ENCODE measurements at places on chromosomes 5 and 9. TPM values are rescaled to one million over a fixed set of nuclear protein-coding genes. Genes with fewer than 3 reads are reported as not detected.

DNA sequence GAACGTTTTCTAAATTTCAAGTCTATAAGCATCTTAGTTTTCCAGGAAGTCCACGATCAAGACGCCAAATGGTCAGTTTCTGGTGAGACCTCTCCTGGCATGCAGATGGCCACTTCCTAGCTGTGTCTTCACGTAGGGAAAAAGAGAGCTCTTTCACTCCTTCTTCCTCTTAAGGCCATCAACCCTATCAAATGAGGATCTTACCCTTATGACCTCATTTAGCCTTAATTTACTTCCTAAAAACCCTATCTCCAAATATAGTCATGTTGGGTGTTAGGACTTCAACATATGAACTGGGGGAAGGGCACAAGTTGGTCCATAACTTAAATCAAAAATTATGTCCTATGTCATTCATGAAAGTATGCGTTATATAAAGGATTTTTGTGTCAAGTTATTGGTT is 229.5 kb downstream of the ARL15 start:
- no peak overlapping the region for H3K4me3 ChIP-seq
- no peak for DNase-seq
- no peaks in the 10 kb centered on the region for H3K27me3 ChIP-seq
- H3K4me1 ChIP-seq: no peaks in the 10 kb centered on the region
- H3K27ac ChIP-seq: no peak overlapping the region

- H3K36me3 ChIP-seq: no peaks in the 10 kb centered on the region
- DNase-seq: no peak
- H3K4me3 ChIP-seq: no peak overlapping the region
- no peaks in the 10 kb centered on the region for H3K4me1 ChIP-seq
- H3K27ac ChIP-seq: no peak overlapping the region
These were observed 14.0 kb downstream of the IRGM start for GRCh38 chr5:150860246-150860821.

- H3K4me3 ChIP-seq: no peak overlapping the region
- no peaks in the 10 kb centered on the region for H3K27me3 ChIP-seq
- H3K36me3 ChIP-seq: no peaks in the 10 kb centered on the region
- no peak for DNase-seq
These were observed 166.1 kb downstream of the CACNA1B start for GRCh38 chr9:138043411-138044345.

GRCh38 chr5:138989720-138990119 is 114.6 kb upstream of the LRRTM2 start:
- H3K27ac ChIP-seq: no peak overlapping the region
- H3K36me3 ChIP-seq: no peaks in the 10 kb centered on the region
- DNase-seq: no peak
- no peaks in the 10 kb centered on the region for H3K27me3 ChIP-seq

Gene FBLL1
- not detected for total RNA-seq

- H3K27ac ChIP-seq: no peak overlapping the region
- H3K4me3 ChIP-seq: no peak overlapping the region
- no peaks in the 10 kb centered on the region for H3K27me3 ChIP-seq
- no peaks in the 10 kb centered on the region for H3K4me1 ChIP-seq
- no peaks in the 10 kb centered on the region for H3K36me3 ChIP-seq
- DNase-seq: no peak
These were observed 1149.0 kb downstream of the EFNA5 start for GRCh38 chr5:106521701-106522100.

DNA sequence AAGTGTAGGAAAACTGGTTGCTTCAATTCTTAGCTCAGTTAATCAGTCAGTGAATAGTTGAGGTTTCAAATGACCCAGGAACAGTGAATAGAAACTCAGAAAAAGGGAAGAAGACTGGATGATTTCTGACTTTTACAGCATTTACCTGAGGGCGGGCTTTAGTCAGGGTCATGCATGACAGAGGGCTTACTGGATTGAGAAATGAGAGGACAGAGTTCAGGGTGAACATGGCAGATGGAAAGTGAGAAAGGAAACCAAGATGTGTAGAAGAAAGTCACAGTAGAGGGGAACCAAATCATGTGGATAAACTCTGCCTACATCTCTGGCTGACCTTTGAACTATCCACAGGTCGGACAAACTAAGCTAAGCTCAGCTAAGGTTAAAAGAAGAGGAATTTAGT is 596.0 kb downstream of the SEMA5A start:
- no peaks in the 10 kb centered on the region for H3K36me3 ChIP-seq
- H3K4me3 ChIP-seq: no peak overlapping the region
- no peaks in the 10 kb centered on the region for H3K4me1 ChIP-seq
- no peak overlapping the region for H3K27ac ChIP-seq
- no peak for DNase-seq

Gene FRMPD1
- 1.6 TPM for total RNA-seq

- no peak overlapping the region for H3K4me3 ChIP-seq
- H3K27ac ChIP-seq: no peak overlapping the region
- H3K4me1 ChIP-seq: peaks cover 23% of the 10 kb centered on the region
- H3K36me3 ChIP-seq: no peaks in the 10 kb centered on the region
These were observed 28.3 kb downstream of the PRRX2 start for GRCh38 chr9:129693741-129694140.

DNA sequence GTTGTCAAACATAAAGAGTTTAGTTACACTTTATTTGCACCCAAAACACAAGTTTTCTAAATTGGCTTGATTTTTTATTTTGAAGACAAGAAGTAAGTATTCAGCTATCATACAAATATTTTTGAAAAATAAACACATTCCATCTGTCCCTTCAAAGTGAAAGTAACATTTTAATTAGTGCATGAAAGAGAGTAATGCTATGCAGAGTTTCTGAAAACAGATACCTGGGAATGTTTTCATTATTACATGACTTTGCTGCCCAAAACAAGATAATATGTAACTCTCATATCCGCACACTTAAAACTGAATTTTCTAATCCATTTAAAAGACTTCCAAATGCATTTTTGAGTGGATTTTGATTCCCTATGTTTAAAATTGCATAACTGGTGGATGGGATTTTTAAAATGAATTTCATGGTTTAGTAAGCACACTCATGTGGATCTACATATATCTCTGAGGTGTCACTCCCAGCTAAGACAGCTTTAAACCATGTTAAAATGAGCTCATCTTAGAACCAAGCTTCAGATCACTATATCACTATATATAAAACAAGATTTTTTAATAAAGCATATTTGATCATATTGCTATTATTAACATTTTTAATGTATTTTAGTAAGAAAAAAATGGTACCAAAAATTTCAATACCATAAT is 127.5 kb downstream of the ATPSCKMT start:
- no peak overlapping the region for H3K27ac ChIP-seq
- H3K4me3 ChIP-seq: no peak overlapping the region
- no peaks in the 10 kb centered on the region for H3K27me3 ChIP-seq
- H3K4me1 ChIP-seq: no peaks in the 10 kb centered on the region

DNA sequence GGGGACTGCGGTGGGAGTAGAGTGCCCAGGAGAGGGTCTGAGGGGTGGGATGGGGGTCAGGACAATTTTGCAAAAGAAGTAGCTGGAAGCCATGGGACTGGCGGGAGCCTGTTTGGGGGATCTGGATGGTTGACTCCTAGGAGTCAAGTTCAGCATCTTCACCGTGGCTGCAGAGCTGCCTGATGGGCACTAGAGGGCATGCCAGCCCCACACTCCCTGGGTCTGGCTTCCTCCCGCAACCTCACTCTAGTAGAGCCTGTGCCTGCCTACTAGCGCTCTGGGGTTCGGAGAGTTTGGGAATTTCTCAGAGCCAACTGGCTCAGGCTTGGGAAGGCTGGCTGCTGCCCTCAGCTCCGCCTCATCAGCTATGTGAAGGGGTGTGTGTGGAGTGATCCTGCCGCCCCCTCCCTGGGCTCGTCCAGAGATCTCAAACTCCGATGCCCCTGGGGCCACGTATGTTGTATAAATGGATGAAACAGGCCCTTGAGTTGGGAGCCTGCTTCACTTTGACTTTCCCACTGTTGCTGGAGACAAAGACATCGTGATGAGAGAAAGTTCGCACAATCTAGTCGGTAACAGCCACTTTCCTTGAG is 10.8 kb downstream of the TSPAN17 start:
- H3K27me3 ChIP-seq: peaks cover 7% of the 10 kb centered on the region
- no peaks in the 10 kb centered on the region for H3K36me3 ChIP-seq
- no peak overlapping the region for H3K4me3 ChIP-seq
- peak; percentile 78 for DNase-seq
- peaks cover 19% of the 10 kb centered on the region for H3K4me1 ChIP-seq
- H3K27ac ChIP-seq: no peak overlapping the region

DNA sequence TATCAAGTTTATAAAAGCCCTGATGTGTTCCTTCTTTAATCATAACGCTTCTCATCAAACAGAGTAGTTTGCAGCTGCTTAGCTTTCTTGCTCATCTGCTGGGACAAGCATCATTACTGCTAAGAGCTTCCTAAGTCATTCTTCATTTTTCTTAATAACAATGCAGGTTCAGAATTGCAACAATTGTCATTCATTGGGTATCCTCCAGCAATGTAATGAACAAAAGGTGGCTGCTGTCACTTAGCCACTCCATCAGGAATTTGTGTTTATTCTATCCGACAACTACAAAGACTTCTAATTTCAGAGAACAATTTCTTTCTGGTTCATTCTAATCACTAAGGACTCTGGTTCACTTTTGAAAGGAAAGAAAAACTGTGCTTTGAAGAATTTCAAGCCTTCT is 836.7 kb upstream of the CDH10 start:
- H3K4me3 ChIP-seq: no peak overlapping the region
- no peaks in the 10 kb centered on the region for H3K27me3 ChIP-seq
- H3K4me1 ChIP-seq: no peaks in the 10 kb centered on the region
- no peak for DNase-seq
- H3K27ac ChIP-seq: no peak overlapping the region

DNA sequence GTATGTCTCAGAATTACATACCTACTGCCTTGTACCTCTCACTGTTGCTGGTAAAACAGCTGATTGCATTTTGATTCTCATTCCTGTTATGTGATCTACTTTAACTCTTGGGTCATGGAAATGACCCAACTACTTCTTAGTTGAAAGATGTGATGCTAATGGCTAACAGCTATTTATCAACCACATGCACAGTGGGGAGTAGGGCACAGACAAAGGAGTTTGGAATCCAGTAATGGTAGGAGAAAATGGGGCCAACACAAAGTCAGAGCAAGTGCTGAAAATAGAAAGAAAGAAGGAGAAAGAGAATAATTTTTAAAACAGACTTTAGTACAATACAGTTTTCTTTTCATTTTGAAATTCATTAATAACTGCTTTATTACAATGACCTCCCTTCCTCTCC is 241.0 kb downstream of the PTPRD start:
- no peak for DNase-seq
- no peaks in the 10 kb centered on the region for H3K4me1 ChIP-seq
- H3K27ac ChIP-seq: no peak overlapping the region
- H3K4me3 ChIP-seq: no peak overlapping the region
- H3K36me3 ChIP-seq: no peaks in the 10 kb centered on the region
- H3K27me3 ChIP-seq: no peaks in the 10 kb centered on the region

Gene ZNF366
- 6.0 TPM for total RNA-seq

DNA sequence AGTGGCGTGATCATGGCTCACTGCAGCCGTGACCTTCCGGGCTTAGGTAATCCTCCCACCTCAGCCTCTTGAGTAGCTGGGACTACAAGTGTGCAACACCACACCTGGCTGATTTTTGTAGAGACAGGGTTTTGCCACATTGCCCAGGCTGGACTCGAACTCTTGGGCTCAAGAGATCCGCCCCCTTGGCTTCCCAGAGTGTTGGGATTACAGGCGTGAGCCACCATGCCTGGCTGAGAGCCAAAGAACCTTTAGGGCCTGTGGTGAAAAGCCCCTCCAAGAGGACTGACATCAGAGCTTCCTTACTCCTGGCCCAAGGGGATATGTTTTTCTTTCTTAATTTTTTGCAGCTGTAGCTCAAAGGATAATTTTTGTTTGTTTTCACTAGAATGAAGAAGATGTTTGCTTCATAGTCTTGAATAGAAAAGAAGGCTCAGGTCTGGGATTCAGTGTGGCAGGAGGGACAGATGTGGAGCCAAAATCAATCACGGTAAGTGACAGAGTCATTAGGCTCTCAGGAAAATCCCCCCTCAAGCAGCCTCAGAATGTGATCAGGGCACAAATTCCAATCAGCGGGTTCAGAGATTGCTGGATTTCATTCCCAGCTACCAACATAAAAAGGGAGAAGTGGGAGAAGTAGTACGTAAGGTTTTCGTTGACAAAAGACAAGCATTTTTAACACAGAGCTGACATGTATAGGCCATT is 77.1 kb downstream of the GOLPH3 start:
- H3K4me3 ChIP-seq: no peak overlapping the region
- peaks cover 4% of the 10 kb centered on the region for H3K4me1 ChIP-seq
- H3K36me3 ChIP-seq: no peaks in the 10 kb centered on the region
- no peak for DNase-seq

DNA sequence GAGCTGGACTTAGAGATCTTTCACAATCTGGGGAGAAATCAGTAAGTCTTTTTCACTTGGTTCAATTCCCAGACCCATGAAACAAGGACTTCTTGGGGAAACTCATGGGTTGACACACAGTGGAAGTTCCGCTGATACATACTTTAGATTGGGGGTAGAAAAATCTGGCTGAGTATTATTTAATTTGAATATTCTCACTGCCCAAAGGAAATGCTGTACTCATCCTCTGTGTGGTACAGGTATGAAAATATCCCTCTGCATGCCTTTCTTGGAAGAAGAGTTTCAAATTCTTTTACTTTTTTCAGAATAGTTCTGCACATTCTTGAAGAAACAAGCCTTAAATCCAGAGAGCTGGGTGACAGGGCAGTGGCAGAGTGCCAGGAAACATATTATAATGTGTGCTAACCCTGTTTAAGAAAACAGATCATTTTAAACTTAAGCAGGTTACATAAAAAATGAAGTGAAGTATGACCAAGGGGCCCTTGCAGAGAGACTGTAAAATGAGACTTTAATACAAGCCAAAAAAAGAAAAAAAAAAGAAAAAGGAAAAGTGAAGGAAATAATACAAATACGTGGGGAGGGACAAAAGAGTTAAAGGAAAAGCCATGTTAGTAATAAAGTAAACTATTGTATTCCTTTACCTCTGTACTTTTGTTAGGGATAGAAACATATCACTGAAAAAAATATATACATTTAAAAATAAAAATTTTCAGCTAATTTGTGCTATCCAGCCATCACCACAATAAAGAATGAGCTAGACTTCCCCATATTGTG is 173.4 kb upstream of the NR3C1 start:
- H3K27me3 ChIP-seq: no peaks in the 10 kb centered on the region
- H3K36me3 ChIP-seq: no peaks in the 10 kb centered on the region
- DNase-seq: no peak
- H3K27ac ChIP-seq: no peak overlapping the region

DNA sequence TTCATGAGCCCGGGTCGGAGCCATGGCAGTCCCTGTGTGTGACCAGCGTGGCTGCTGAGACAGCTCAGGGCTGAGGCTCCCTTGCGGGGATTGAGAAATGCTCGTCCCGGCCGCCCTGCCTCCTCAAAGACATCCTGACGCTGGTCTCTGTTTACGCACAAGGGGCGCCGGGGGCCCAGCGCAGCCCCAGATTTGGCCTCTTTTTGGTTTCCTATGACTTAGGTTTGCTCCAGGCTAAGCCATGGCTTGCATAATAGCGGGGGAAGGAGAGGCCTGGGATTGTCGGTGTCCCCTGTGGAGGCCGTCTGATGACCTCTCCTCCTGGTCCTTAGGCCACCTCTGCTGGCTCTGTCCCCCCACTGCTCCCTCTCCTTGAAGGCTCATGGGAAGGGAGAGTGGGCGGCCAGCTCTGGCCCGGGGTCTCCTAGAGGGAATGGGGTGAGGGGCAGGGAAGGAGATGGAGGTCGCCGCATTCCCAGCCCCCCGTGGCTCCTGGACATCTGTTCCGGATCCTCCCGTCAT is 3.5 kb downstream of the LAMC3 start:
- DNase-seq: no peak
- no peak overlapping the region for H3K27ac ChIP-seq
- no peaks in the 10 kb centered on the region for H3K4me1 ChIP-seq
- peaks cover 71% of the 10 kb centered on the region for H3K27me3 ChIP-seq
- no peaks in the 10 kb centered on the region for H3K36me3 ChIP-seq
- no peak overlapping the region for H3K4me3 ChIP-seq

Gene PCDHB10
- 5.7 TPM for total RNA-seq
